Activated CD4-positive, CD25-positive, alpha-beta regulatory T cell treated with anti-CD3 and anti-CD28 coated beads, Interleukin-2, amount 50 U/mL, for 16 hours (primary cell): ENCODE measurements at places on chromosomes 1 and 21.

DNA sequence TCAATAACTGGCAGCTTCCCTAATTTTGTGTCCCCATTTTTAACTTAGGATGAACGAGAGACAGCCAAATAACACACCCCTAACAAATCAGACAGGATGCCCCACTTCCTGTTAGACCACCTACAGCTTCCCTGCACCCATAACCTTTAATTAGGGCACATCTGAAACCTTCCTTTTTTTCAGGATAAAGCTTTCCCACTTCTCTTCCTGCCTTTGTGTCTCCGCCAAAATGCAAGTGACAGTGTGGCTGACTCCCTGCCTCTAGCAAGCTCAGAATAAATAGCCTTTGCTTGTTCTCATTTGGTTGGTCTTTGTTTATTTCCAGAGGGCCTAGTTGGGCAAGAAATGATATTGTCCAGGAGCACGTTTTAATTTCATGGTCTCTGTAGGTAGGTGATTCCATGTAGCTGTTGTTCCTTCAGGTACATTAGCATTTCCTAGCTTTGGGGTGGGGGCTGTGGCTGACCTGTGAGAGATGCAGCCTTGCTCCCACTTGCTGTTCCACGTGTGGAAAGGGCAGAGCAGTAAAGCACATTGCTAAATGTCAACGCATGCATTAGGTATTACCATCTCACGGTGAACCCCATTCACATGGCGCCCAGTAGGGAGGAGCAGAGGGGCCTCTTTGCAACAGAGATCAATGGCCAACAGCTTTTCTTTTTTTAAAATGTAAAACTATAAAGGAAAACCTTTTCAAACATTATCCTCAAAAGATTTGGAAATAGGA, 154.9 kb downstream of the ST6GALNAC3 start:
- no peak for DNase-seq

DNA sequence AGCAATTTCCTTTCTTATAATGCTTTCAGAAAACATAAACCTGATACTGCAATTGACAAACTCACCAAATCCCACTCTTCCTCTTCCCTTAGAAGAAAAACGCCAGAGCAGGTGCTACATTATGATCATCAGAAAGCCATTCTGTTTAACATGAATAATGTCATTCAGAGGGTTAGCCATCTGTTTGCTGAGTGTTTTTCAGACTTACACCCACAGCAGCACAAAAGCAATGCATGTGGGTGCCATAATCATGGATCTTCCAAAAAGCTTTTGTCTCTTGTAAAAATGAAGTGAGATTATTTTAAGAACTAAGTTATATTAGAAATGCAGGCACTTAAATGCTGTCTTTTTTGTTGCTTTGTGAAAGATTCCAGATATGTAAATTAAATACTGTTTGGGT, 204.6 kb upstream of the TMPRSS15 start:
- no peak for DNase-seq

DNA sequence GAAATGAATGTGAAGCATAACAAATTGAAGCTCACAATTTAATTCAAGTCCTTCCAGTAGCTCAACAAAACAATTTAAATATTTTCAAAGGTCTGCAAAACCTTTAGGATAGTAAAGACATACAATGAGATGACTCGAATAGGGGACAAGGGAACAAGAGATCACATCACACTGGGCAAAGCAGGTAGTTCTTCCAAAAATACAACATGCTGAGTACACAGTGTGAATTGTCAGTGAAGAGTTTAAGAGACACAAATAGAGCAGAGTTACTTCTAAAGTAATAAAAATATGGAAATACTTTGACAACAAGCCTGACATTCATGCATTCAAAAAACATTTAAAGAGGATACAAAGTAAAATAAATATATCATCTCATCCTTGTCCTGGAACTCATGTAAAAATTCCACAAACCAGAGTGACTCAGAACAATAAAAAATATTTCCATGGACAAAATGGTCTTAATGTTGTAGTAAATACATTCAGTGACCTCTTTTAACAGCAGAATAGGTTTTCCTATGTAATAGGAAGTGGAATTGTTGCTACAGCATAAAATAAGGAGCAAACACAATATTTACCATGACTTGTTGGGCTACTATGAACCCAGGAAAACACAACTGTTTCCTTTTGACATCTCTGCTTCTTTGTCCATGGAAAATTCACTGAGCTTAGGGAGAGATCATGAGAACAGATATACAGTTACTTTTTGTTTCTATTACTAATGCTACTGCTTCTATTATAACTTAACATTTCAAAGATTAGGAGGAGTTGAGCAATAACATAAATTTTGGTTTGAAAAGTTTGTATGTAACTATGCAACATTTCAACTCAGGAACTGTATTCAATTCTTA, 83.7 kb upstream of the BCL10 start:
- no peak for DNase-seq

DNA sequence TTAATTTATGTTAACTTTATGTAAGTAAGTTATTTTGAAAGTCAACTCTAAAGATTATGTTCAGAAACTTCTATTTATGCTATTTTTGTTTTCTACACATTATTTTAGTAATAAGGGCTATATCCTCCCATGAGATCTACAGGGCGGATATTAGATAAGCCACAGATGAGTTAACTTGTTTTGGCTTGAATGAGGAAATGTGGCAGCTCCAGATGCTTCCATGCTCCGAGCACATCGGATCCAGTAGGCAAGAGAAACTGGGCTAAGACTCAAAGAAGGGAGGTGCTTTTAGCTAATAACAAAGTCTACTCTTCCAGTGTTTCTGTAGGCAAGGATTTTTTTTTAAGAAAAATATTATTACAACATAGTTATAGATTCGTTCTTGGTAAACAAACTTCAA, 20.0 kb upstream of the LAMC1 start:
- DNase-seq = no peak

DNA sequence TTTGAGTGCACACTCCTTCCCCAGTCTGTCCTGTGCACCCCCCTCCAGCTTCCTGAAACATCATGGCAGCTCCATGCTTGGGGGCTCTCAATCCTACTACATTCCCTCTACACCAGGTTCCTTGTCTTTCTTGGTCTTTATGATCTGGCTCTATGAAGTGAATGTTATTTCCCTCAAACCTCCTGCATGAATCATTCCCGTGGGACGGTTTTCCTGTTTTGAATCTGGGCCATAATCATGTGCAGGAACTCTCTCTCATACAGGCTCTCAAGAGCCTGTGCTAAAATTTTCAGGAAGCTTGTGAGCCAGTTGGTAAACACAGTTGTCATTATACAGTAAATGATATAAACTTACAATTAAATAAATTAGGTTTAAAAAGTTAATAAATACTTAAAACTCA, 89.8 kb upstream of the KCNE2 start:
- DNase-seq = no peak
